ENCODE measurements at places on chromosomes 2 and 18. TPM values are rescaled to one million over a fixed set of nuclear protein-coding genes. Genes with fewer than 3 reads are reported as not detected.

Gene STARD6
- total RNA-seq: not detected

Gene DLX1
- 2.4 TPM for total RNA-seq

Gene SP100
- 38.8 TPM for total RNA-seq

Gene SCYGR4
- not detected for total RNA-seq

All from tongue (tissue), 3 donors.